WTC11 (cell line): ENCODE measurements at places on chromosomes 3 and 15. TPM values are rescaled to one million over a fixed set of nuclear protein-coding genes. Genes with fewer than 3 reads are reported as not detected.

The KBTBD13 gene
- 0.05 TPM in 1 of 3 replicates, not detected in the others for total RNA-seq

The GAP43 gene
- 16.8 to 19.9 TPM (median 17.2 TPM) in 3 replicates for total RNA-seq

The CPB1 gene
- 4.1 to 7.6 TPM (median 5.0 TPM) in 3 replicates for total RNA-seq

The SEMA5B gene
- 20.4 to 22.0 TPM (median 20.7 TPM) in 3 replicates for total RNA-seq

DNA sequence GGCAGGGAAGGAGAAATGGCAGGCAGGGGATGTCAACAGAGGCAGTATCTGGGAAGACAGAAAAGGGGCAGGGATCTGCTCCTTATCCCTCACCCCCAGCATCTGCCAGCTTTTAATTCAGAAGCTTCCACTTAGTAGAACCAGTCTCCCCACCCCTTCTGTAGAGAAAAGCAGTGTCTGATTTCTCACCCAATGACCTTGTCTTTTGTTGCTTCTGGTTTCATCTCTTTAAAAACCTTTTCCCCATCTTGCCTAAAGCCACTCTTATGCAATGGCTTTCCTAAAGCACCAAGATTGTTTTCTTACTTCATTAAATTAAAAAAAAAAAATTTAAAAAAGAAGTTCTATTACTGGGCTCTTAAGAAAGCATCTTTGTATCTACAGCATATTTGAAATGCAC is 27.8 kb downstream of the ARHGEF3 start:
- no peak for DNase-seq
- no peak overlapping the region for H3K4me3 ChIP-seq
- no peaks in the 10 kb centered on the region for H3K27me3 ChIP-seq
- H3K27ac ChIP-seq, result no peak overlapping the region
- H3K4me1 ChIP-seq, result no peaks in the 10 kb centered on the region; the same call in 1 of the 2 replicates

GRCh38 chr3:194369522-194370279 is at the start of gene LRRC15:
TSS of gene LRRC15 (minus strand) at chr3:194369743. CDS start at chr3:194361043, 8,700 bp downstream.
- peak within 1 kb of the TSS; percentile 52 for H3K4me3 ChIP-seq
- H3K4me1 ChIP-seq, result peaks cover 29% of the 10 kb centered on the region
- DNase-seq, result peak; percentile 47
- no peak within 1 kb of the TSS for H3K27ac ChIP-seq

GRCh38 chr3:144244662-144245061 is 273.0 kb downstream of the DIPK2A start:
- H3K4me3 ChIP-seq, result no peak overlapping the region
- H3K27ac ChIP-seq, result no peak overlapping the region
- no peaks in the 10 kb centered on the region for H3K36me3 ChIP-seq
- H3K4me1 ChIP-seq, result no peaks in the 10 kb centered on the region
- no peak for DNase-seq
- no peaks in the 10 kb centered on the region for H3K27me3 ChIP-seq

- no peak overlapping the region for H3K27ac ChIP-seq
- H3K27me3 ChIP-seq, result no peaks in the 10 kb centered on the region
- no peak for DNase-seq
Measured at GRCh38 chr15:33370623-33371020, 59.9 kb downstream of the RYR3 start.

- no peak for DNase-seq
- H3K27ac ChIP-seq, result no peak overlapping the region
- H3K4me3 ChIP-seq, result no peak overlapping the region
- no peaks in the 10 kb centered on the region for H3K4me1 ChIP-seq
- peaks cover 21% of the 10 kb centered on the region for H3K36me3 ChIP-seq
Measured at GRCh38 chr3:66904336-66904735, 93.8 kb upstream of the KBTBD8 start.

- H3K4me3 ChIP-seq, result no peak overlapping the region
- H3K27me3 ChIP-seq, result no peaks in the 10 kb centered on the region
- DNase-seq, result no peak
- peaks cover 4% of the 10 kb centered on the region; the same call in 1 of the 2 replicates for H3K4me1 ChIP-seq
- H3K27ac ChIP-seq, result no peak overlapping the region
- H3K36me3 ChIP-seq, result no peaks in the 10 kb centered on the region
Measured at GRCh38 chr15:97995192-97995591, 34.7 kb downstream of the ARRDC4 start.

GRCh38 chr3:140349938-140350337 is 327.9 kb upstream of the TRIM42 start:
- peaks cover 8% of the 10 kb centered on the region for H3K36me3 ChIP-seq
- peaks cover 21% of the 10 kb centered on the region for H3K27me3 ChIP-seq
- no peak for DNase-seq
- H3K27ac ChIP-seq, result no peak overlapping the region
- H3K4me1 ChIP-seq, result peaks cover 36% of the 10 kb centered on the region

DNA sequence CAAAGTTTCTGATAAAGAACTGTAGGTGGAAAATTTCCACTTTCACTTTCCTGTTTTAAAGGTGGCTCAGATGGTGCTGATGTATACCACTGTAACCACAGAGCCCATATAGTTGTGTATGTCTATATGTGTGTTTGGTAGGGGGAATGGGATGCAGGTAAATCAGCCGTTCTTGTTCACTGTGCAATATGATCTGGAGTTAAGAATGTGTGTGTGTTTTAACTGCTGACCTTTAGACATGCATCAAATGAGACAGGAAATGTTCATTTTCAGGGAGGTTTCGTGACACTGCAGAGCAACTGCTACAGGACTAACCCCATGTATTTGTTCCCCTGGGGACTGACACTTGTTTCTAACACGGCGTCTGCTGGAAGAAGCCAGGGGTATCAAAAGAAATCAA is 180.5 kb downstream of the TAFA4 start:
- no peak overlapping the region for H3K27ac ChIP-seq
- H3K4me3 ChIP-seq, result no peak overlapping the region
- H3K4me1 ChIP-seq, result no peaks in the 10 kb centered on the region; the same call in 1 of the 2 replicates
- no peaks in the 10 kb centered on the region for H3K27me3 ChIP-seq
- H3K36me3 ChIP-seq, result no peaks in the 10 kb centered on the region
- no peak for DNase-seq

DNA sequence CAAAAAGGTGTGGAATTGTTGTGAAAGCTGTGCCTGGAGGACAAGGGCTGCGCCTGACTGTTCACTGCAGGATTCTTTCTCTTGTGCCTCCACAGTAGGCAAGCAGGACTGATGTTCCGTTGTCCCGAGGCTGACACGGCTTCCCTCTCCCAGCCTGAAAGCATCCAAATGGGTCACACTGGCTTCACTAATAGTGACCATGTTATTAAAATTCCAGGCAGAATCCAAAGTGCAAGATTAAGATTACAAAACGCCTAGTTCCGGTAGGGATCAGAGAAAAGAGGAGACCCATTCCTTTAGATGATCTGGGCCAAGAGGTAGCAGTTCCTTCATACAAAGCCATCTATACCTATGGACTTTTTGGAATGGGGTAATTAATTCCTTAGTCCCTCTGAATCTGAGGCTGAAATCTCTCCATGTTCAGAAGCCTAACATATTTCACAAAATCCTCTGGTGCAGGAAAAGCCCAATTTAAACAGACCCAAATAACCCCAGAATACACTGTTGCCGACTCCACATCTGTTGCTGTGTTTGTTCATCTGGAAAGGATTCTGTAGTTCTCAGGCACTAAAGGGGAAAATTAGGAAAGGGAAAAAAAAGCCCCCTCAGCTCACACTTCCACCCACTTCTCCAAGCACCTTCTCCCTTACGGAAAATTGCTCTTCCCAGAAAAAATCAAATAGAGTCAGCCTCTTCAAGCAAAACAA is 145.9 kb downstream of the RORA start:
- no peak for DNase-seq
- no peak overlapping the region for H3K4me3 ChIP-seq
- H3K27me3 ChIP-seq, result no peaks in the 10 kb centered on the region
- H3K36me3 ChIP-seq, result no peaks in the 10 kb centered on the region
- H3K27ac ChIP-seq, result no peak overlapping the region
- peaks cover 50% of the 10 kb centered on the region for H3K4me1 ChIP-seq

GRCh38 chr15:74391582-74392450 is 24.4 kb upstream of the CYP11A1 start:
- H3K27me3 ChIP-seq, result peaks cover 5% of the 10 kb centered on the region; the same call in 1 of the 2 replicates
- H3K36me3 ChIP-seq, result no peaks in the 10 kb centered on the region
- H3K4me1 ChIP-seq, result peaks cover 16% of the 10 kb centered on the region
- no peak for DNase-seq
- no peak overlapping the region for H3K27ac ChIP-seq
- no peak overlapping the region for H3K4me3 ChIP-seq

DNA sequence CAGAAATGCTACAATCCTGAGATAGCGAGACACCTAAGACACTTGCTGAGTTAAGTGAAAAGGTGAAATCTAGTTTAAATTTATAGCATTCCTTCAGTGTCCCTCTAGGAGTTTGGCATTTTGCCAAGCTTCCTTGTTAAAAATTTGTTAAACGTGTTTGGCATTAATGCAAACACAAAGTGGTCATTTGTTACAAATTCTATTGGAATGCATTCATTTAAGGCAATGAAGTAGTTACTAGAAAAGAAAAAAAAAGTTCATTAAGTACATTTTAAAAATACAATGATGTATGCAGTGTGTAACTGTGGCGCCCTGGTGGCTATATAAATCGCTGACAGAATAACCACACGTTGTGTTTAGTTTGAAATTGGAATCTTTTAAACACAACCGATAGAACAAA is 31.3 kb upstream of the WNT5A start:
- no peaks in the 10 kb centered on the region; the same call in 1 of the 2 replicates for H3K27me3 ChIP-seq
- H3K36me3 ChIP-seq, result no peaks in the 10 kb centered on the region
- DNase-seq, result no peak
- no peak overlapping the region for H3K27ac ChIP-seq
- H3K4me1 ChIP-seq, result peaks cover 52% of the 10 kb centered on the region
- no peak overlapping the region for H3K4me3 ChIP-seq

DNA sequence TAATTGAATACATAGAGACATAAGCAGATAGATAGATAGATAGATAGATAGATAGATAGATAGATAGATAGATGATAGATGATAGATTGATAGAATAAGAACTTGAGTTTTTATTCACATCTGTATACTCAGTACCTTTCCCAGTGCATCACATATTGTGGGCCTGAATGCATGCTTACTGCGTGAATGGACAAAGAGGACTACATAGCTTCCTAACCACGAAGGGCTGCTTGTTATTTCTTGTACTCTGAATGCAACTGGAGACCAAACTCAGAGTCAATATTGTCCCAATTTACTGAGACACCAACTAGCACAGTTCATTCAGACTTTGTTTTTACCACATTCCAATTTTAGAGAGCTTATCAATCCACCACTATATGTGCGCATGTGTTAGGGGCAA is 422.9 kb upstream of the GRM7 start:
- no peak overlapping the region for H3K27ac ChIP-seq
- no peaks in the 10 kb centered on the region for H3K4me1 ChIP-seq
- H3K27me3 ChIP-seq, result no peaks in the 10 kb centered on the region
- peaks cover 28% of the 10 kb centered on the region for H3K36me3 ChIP-seq
- DNase-seq, result no peak
- H3K4me3 ChIP-seq, result no peak overlapping the region

- H3K36me3 ChIP-seq, result no peaks in the 10 kb centered on the region
- no peak for DNase-seq
- H3K27ac ChIP-seq, result no peak overlapping the region
- no peak overlapping the region for H3K4me3 ChIP-seq
- no peaks in the 10 kb centered on the region for H3K4me1 ChIP-seq
Measured at GRCh38 chr3:69842789-69843188, 103.5 kb downstream of the MITF start.

DNA sequence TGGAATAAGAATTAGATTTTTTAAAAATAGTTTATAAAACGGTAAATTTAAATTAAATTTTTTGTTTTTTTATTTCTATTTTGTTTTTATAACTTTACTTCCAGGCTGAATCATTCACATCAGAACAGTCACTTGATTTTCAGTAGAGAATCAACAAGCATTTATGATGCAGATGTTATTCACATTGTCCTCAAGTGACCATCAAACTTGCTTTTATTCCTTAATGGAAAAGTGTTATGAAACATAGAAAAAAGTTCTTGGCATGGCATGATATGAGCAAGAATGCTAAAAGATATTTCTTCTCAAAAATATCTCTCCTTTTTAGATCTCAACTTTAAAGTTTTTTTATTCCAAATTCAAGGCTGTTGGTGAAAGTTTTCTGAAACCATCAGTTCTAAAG is 70.9 kb upstream of the TGFBR2 start:
- no peak for DNase-seq
- no peaks in the 10 kb centered on the region for H3K36me3 ChIP-seq

- H3K36me3 ChIP-seq, result no peaks in the 10 kb centered on the region
- DNase-seq, result no peak
- no peaks in the 10 kb centered on the region for H3K4me1 ChIP-seq
- H3K27ac ChIP-seq, result no peak overlapping the region
- H3K27me3 ChIP-seq, result no peaks in the 10 kb centered on the region
Measured at GRCh38 chr3:5115506-5116162, 6.5 kb upstream of the ARL8B start.

DNA sequence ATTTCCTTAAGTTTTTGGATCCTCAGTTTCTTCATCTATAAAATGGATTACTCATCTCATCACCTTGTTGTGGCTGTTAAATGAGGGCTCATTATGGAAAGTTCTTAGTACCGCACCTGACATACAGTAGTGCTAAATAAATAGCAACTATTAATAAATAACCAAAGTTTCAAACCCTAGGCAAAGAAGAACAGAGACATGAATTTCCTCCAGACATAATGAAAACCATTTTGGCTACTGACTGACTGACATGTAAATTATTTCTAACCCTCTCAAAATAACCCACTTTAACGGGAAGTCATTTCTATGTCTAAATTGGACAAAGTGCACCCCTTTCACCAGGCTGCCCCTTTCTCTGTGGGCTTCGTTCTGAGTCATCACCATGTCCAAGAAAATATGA is 17.4 kb upstream of the KLHL6 start:
- H3K27ac ChIP-seq, result no peak overlapping the region
- H3K4me1 ChIP-seq, result peaks cover 13% of the 10 kb centered on the region
- H3K36me3 ChIP-seq, result no peaks in the 10 kb centered on the region
- no peak overlapping the region for H3K4me3 ChIP-seq
- DNase-seq, result no peak

DNA sequence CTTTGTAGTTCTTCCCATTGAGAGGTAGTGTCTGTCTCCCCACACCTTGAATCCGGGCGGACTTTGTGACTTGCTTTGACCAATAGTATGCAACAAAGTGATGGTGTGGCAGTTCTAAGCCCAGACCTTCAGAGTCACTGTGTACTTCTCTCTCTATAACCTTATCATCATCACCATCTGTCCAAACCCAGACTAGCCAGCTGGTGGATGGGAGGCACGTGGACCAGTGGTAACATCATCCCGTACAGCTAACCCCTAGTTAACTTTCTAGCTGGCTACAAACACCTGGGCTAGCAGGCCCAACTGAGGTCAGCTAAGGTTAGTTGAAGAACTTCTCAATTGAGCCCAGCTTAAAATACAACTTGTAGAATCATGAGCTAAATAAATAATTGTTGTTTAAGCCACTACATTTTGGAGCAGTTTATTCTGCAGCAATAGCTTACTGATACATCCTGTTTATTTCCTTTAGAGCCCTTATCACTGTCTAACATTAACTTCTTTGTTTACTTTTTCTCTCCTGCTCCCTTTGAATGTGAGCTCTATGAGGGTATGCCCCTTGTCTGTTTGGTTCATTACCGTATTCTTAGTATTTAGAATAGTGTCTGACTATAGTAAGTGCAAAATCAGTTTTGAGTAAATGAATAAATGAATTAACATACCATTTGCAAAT is 11.5 kb upstream of the CCR9 start:
- DNase-seq, result no peak
- H3K36me3 ChIP-seq, result no peaks in the 10 kb centered on the region
- H3K27ac ChIP-seq, result no peak overlapping the region
- no peak overlapping the region for H3K4me3 ChIP-seq
- H3K4me1 ChIP-seq, result peaks cover 13% of the 10 kb centered on the region
